ENCODE measurements at places on chromosomes 2 and 18.
A peak's percentile ranks its signal among the peaks of the same experiment; 100 is the strongest.

GRCh38 chr18:62388855-62389760 is 64.0 kb downstream of the TNFRSF11A start:
- no peak for DNase-seq

DNA sequence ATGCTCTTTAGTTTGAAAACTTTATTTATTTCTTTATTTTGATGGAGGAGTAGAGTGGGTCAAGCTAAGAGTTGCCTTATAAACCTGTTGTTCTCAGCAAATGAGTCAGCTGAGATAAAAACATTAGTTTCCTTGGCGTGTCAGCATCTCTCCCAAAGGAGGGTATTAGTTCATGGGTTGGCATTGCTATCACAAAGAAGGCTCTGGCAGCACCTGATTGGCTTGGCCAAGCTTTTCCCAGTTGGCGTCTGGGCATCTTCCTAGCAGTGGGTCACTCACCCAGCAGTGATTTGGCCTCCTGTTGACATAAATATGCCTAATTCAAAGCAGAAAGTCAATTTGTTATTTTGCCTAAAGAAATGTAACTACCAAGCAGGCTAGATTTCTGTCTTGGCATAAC is 200.7 kb upstream of the TNP1 start:
- no peak for DNase-seq

GRCh38 chr2:43041173-43041591 is 185.2 kb downstream of the ZFP36L2 start:
- DNase-seq, result no peak

GRCh38 chr2:190766595-190766994 is 114.0 kb upstream of the GLS start:
- DNase-seq, result no peak

- no peak for DNase-seq
These were observed 164.8 kb upstream of the ACVR2A start for GRCh38 chr2:147679955-147680531.

DNA sequence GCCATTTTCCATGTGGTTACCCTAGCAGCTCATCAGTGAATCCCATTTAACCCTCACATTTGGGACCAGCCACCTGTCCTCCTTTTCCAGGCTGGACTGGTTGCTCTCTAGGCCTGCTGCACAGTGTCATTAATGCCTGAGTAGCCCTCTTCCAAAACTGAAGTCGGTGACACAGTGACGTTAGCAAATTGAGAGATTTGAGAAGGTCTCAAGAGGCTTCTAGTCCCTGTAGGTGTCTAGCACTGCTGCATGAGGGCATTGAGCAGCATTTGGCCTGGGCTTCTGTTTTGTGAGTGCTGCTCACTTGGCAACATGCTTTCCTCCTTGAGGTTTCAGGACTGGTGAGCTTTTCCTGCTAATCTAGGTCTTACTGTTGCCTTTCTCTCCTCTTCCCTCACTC is 36.7 kb downstream of the PKP4 start:
- no peak for DNase-seq

DNA sequence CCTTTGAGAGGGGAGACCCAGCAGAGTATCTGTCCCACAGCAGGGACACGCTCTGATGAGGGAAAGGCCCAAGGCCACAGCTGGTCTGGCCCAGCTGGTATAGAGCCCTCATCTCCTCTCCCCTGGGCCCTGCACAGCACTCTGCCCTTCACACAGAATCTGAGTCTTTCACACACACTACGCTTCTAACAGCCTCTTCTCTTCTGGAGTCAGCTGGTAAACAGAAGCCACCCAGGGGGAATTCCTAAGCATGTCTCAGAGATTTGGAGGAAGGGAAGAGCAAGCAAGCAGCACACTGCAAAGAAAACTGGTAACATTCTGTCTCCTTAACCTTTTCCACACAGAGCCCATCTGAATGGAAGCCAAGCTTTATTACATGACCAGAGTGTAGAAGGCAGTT is 121.1 kb upstream of the ACAA2 start:
- no peak for DNase-seq

DNA sequence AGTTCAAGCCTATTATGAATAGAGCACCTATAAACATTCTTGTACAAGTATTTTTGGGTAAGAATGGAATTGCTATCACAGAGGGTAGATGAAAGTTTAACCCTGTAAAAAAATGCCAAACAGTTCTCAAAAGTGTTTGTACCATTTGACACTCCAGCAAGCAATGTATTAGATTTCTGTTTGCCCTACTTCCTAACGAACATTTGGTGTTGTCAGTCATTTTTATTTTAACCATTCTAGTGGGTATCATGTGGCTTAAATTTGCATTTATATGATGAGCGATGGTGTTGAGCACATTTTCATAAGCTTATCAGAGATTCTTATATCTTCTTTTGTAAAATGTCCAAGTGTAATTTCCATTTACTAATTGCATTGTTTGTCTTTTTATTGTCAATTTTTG is 608.2 kb upstream of the ACVR2A start:
- no peak for DNase-seq

- no peak for DNase-seq
These were observed 117.7 kb upstream of the ACVR1C start for GRCh38 chr2:157746234-157746950.

- DNase-seq, result no peak
These were observed 116.4 kb upstream of the CAPN13 start for GRCh38 chr2:30923623-30924022.

GRCh38 chr2:17918789-17919188 is 40.3 kb downstream of the KCNS3 start:
- no peak for DNase-seq

- DNase-seq, result no peak
These were observed 495.0 kb downstream of the TMX3 start for GRCh38 chr18:68219872-68220271.

DNA sequence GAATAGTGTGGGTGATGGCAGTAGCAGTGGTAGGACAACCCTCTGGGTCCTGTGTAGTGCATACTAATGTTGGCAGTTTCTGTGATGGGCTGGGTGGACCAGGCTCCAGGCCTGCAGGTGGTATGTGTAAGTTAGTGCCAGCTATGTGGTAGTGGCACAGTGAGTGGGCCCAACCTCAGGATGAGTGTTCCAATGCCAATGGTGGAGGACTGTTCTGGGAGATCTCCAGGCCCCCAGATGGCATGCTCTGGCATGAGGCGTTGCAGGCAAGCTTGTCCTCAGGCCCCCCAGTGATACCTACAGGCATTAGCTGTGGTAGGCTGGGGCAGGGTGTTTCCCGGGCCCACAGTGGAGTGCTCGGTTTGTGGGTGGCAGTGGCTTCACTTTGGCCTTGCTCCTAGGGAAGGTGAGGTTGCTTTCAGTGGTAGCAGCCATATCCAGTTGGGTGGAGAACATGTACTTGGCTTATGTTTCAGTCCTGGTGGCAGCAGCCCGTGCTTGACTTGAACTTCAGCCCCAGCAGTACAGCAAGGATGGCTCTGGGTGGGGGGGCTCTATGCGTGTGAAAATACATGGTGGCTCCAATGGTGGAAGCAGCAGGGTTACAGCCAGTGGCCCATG is 32.4 kb downstream of the TEX51 start:
- DNase-seq, result no peak

- DNase-seq, result no peak
These were observed 43.8 kb downstream of the CDH19 start for GRCh38 chr18:66560094-66560493.

DNA sequence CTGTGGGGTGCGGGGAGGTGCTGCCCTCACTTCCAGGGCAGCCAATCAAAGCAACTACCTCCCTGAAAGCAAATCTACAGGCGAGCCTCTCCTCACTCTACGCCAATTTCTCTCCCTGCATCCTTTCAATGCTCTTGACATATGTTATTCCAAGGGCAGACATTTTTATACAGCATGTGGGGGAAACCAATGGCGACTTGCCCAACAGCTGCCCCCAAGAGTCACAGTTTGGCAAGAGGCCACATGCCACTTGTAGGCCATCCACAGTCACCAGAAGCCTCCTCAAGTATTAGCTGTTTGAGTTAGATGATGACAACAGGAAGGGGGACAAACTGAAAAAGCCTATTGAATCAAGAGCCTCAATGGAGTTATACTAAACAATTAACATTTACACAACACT is 114.6 kb downstream of the MYO5B start:
- no peak for DNase-seq

DNA sequence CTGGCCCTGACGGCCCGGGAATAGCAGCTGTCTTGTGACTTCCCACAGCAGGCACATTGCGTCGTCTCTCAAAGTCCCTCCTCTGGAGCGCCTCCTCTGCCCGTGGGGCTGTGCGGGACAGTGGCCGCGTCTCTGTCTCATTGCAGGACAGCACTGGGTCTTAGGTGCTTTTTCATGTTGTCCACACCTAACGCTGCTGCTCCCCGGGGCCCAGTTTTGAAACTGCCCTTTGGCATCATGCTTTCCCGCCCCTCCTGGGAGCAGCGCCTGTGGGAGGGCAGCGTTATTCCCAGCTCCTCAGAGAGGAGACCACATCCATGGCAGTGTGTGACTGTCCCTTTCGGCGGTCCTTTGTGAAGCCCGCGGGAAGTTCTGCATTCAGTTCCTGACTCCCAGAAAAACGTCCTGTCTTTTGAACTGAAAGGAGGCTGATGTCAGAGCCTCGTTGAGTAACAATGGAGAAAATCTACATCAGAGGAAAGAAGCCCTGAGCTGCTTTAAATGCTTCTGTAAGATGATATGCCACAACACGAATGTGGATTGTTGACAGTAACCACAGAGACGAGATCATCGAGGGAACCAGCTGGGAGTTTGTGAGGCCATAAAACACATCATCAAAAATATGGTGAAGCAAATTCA is 226.0 kb downstream of the FAM210A start:
- DNase-seq, result no peak

DNA sequence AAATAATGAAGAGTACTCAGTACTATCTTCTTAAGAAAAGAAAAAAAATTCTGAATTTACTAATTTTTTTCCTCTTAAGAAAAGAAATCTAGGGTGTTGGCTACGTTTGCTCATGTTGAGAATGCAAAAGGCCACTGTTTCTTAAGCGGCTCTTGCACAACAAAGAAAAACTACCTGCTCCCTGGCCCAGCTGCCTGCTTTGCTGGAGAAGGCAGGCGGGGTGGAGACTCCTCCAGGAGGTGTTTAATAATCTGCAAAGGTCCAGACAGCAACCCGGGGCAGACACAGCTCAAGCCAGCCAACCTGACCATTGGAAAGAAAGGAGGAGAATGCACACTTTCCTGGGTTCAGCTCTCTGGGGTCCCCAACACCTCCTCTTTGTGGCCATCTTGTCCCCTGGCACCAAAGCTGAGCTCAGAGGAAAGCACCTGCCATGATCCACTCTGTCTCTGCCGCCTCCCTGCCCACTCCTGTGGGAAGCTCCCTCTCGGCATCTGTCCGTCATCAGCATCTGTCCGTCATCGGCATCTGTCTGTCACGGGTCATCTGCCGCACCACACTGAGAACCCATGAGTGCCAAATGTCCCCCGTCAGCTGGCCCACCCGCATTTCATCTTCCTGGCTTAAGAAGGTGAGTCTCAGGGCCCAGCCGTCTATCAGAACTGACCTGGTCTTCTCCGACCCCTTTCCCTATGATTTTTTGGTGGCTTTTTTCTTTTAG is 11.9 kb downstream of the ZNF516 start:
- DNase-seq, result no peak

- no peak for DNase-seq
These were observed 127.8 kb downstream of the STK39 start for GRCh38 chr2:168119515-168120141.

- peak; percentile 44 for DNase-seq
These were observed 93.6 kb downstream of the ZFP36L2 start for GRCh38 chr2:43132683-43133301.

- no peak for DNase-seq
These were observed 32.6 kb downstream of the LAMA3 start for GRCh38 chr18:23721696-23722480.

DNA sequence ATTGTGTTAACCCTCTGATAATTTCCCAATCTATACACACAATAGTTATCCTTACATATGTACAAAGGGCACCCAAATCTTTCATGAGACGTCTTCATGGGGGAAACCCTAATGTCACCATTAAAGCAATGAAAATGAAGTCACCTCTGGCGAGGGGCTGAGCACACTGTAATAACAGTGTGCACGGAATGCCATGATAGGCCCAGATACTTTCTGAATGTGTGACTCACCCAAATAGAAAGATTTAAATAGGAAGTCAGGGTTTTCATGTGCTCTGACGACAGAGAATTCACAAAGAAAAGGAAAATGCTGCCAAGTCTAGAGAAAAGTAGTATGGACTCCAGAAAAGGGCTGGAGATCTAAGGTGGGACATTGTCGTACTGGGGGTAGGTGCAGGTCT is 128.3 kb downstream of the SATB2 start:
- DNase-seq, result no peak

DNA sequence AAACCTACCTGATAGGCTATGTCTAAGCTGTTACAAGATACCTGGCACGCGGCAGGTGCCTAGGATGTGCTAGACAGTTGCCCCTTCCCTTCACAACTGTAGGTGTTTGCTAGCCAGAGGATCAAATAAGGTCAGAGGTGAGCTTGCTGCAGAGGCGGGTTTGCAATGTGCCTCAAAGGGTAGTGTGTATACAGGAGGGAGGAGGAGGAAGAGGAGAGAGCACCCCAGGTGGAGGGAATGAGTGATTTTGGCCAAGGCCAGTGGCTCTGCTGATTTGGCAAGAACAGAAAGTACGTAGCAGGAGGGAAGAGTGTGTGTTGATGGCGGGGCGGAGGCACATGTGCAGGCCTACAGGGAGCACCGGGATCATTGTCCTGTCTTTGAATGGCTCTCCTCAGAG is 236.5 kb downstream of the HAUS1 start:
- DNase-seq, result no peak

- no peak for DNase-seq
These were observed 125.9 kb downstream of the GPD2 start for GRCh38 chr2:156562124-156562523.

GRCh38 chr18:76495006-76495370 is at the start of gene ZNF516:
Gene ZNF516 (minus strand): TSS chr18:76495242. CDS start chr18:76443054, 52,188 bp downstream.
- no peak for DNase-seq

DNA sequence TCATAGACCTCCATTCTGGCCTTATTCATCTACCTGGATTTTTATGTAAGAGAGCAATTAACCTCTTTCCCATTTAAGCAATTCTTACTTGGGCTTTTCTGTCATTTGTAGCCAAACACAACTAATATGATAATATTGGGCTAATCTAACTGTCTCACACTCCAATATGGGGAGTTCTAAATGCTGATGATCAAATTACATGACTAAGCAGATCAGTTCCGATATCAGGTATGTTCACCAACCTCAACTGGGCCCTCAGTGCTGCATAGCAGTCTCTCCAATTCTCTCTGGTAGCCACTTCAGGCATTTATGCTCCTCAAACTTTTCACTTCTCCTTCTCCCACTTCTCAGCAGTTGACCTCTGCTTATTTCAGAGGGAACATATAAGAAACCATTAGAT is 61.0 kb upstream of the VPS54 start:
- DNase-seq, result no peak

DNA sequence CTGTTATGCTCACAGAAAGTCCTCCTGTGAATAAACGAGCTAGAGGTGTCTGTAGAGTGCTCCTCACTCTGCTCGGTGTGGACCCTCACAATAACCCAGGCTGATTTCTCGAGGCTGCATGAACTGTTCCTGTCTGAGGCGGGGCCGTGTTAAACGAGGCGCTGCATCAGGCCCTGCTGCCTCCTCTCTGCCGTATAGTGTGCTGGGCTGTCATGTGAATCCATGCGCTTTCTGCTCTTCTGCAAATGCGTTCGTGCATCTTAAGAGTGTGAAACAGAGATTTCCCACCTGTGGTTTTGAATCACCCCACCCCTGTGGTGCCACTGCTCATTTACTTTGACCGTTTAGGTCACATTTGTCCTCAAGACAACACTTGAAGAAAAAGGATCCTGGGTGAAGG is 26.2 kb downstream of the TRAF3IP1 start:
- no peak for DNase-seq
